ENCODE measurements at places on chromosomes 12 and 14.

DNA sequence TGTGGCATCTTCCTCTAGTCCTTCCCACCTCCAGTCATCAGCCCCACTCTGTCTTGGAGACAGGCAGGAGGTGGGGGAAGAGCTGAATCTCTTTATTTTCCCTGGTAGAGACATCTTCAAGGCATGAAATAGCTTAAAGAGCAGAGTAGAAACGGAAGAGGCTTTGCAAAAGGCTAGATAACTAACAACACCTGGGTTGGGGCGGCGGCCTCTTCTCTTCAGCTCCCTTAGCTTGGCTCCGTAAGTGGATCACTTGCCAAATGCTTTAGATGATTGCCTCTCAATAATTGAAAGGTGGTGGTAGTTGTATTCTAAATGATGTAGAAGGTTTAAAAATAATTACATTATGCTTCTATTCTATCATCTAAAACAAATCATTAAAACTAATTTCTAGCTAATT lies 36.1 kb downstream of the SSPN start:
- H3K4me1 ChIP-seq = no peaks in the 10 kb centered on the region
- H3K27me3 ChIP-seq = peaks cover 5% of the 10 kb centered on the region
- H3K4me3 ChIP-seq = no peak overlapping the region
- no peak overlapping the region for H3K27ac ChIP-seq

GRCh38 chr14:81396113-81396512 lies 4.0 kb downstream of the STON2 start:
- H3K4me3 ChIP-seq = no peak overlapping the region
- no peak for DNase-seq
- no peaks in the 10 kb centered on the region for H3K27me3 ChIP-seq
- no peaks in the 10 kb centered on the region for H3K4me1 ChIP-seq
- H3K27ac ChIP-seq = no peak overlapping the region

- no peak overlapping the region for H3K27ac ChIP-seq
- H3K36me3 ChIP-seq = no peaks in the 10 kb centered on the region
- no peaks in the 10 kb centered on the region for H3K4me1 ChIP-seq
- H3K4me3 ChIP-seq = no peak overlapping the region
Measured at GRCh38 chr12:45674181-45674977, 55.1 kb upstream of the ARID2 start.

DNA sequence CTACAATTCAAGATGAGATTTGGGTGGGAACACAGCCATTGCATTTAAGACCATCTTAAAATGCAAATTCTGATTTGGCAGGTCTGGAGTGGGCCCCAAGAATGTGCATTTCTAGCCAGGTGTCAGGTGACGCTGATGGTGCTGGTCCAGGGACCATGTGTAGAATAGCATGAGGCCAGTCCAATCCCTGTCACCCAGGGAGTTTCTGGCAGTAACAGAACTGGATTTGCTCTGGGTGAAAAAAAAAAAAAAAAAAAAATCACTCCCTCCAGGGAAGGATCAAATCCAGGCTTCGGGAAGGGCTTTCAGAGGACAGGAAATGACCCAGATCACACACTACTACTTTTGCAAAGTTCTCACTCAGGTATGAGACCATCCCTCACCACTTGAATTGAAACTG lies 213.2 kb upstream of the NOS1 start:
- H3K4me3 ChIP-seq = no peak overlapping the region
- DNase-seq = no peak
- H3K4me1 ChIP-seq = no peaks in the 10 kb centered on the region
- no peaks in the 10 kb centered on the region for H3K27me3 ChIP-seq

DNA sequence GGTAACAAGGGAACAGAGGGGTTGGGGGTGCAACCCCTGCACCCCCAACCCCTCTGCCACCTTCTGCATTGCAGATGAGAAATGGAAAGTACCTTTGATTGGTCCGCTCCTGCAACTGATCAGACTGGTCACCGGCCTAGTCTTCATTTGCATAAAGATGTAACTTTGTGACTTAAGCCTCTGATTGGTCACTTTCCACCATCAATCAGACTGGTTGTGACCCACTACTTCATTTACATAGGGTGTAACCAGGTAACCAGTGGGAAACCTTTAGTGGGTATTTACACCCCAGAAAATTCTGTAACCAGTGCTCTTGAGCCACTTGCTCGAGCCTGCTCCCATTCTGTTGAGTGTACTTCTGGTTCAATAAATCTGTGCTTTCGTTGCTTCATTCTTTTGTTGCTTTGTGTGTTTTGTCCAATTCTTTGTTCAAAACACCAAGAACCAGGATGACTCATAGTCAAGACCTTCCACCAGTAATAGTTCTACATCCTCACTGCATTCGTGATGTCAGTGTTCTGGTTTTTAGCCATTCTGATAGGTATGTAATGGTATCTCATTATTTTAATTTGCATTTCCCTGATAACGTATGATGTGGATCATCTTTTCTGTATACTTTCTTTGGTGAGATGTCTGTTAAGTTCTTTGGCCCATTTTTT lies 30.8 kb downstream of the LEMD3 start:
- H3K4me1 ChIP-seq = no peaks in the 10 kb centered on the region
- no peak overlapping the region for H3K27ac ChIP-seq
- H3K36me3 ChIP-seq = no peaks in the 10 kb centered on the region
- DNase-seq = no peak
- H3K4me3 ChIP-seq = no peak overlapping the region
- H3K27me3 ChIP-seq = no peaks in the 10 kb centered on the region

- H3K4me1 ChIP-seq = no peaks in the 10 kb centered on the region
- no peak for DNase-seq
- H3K4me3 ChIP-seq = no peak overlapping the region
- H3K36me3 ChIP-seq = no peaks in the 10 kb centered on the region
- no peaks in the 10 kb centered on the region for H3K27me3 ChIP-seq
Measured at GRCh38 chr14:39880106-39880695, 448.0 kb upstream of the FBXO33 start.

DNA sequence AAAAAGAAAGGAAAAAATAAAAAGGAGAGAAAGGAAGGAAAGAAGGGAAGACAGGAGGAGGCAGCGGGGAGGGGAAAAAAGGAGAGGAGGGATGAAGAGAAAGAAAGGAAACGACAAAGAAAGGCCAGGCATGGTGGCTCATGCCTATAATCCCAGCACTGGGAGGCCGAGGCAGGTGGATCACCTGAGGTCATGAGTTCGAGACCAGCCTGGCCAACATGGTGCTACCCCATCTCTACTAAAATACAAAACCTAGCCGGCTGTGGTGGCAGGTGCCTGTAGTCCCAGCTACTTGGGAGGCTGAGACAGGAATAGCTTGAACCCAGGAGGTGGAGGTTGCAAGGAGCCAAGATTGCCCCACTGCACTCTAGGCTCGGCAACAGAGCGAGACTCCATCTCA lies 18.4 kb downstream of the ATXN2 start:
- H3K27ac ChIP-seq = no peak overlapping the region
- H3K4me3 ChIP-seq = no peak overlapping the region
- no peaks in the 10 kb centered on the region for H3K27me3 ChIP-seq
- DNase-seq = no peak

DNA sequence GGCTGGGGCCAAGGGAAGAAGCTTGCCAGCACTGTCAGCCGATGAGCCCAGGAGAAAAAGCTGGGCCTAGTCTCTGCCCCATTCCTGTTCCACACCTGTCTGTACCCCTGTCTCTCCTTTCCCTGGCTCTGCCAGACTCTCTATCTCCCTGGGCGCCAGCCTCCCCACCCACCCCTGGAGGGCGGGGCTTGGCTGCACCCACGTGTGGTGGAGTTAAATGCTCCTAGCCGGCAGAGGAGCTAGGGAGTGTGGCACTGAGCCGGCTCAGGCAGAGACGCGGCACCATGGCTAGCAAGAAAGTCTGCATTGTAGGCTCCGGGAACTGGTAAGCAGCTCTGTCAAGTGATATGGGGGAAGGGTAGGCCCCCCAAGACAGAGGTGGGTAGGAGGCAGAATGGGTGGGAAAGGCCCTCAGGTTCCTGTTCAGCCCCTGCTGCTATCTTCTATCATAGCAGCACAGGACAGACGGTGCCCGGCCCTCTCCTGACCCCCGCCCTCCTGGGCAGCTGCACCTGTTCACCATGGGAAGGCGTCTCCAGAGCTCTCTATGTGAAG lies at the start of gene GPD1:
Gene GPD1 (plus strand): TSS at position 242 of the 555 bp plus-strand sequence. CDS start 43 bp downstream, at position 285.
- peak within 1 kb of the TSS; percentile 87 for H3K27ac ChIP-seq
- peaks cover 21% of the 10 kb centered on the region for H3K36me3 ChIP-seq
- DNase-seq = peak; percentile 95
- H3K4me1 ChIP-seq = peaks cover 53% of the 10 kb centered on the region
- H3K27me3 ChIP-seq = no peaks in the 10 kb centered on the region

- H3K27ac ChIP-seq = no peak overlapping the region
- no peaks in the 10 kb centered on the region for H3K36me3 ChIP-seq
- H3K27me3 ChIP-seq = no peaks in the 10 kb centered on the region
Measured at GRCh38 chr12:24838531-24838950, 110.4 kb downstream of the BCAT1 start.

DNA sequence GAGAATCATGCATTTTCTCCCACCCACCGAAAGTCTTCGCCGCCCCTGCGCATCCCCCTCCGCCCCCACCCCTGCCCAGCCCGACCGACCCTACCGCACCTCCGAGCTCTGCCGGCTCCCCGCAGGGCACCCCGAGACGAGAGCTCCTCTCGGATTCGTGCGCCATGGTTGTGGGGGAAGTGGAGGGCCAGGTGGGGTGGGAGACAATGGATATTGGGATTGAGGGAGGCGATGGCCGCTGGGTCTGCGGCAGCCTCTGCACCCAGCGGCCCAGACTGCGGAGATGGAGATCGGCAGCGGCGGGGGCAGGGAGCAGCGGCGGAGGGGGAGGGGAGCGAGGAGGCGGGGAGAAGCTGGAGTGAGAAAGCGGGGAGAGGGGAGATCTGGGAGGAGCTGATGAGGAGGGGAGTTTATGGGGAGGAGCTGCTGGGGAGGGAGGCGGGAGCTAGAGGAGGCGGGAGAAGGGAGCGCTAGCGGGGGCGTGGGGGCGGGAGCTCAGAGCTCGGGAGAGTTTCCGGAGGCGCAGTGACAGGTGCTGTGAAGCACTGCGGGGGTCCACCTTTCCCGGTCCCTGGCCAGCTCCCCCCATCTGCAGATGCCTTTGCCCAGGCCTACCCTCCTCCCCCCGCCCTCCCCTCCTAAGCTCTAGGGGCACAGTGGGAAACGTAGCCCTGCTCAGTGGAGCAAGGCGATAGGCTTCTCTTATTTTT lies at the start of gene SALL2:
Gene SALL2 (minus strand): TSS at position 385 of the 710 bp plus-strand sequence. CDS start 219 bp downstream, at position 166.
- H3K4me3 ChIP-seq = peak within 1 kb of the TSS; percentile 53
- peak; percentile 57 for DNase-seq
- no peaks in the 10 kb centered on the region for H3K4me1 ChIP-seq

DNA sequence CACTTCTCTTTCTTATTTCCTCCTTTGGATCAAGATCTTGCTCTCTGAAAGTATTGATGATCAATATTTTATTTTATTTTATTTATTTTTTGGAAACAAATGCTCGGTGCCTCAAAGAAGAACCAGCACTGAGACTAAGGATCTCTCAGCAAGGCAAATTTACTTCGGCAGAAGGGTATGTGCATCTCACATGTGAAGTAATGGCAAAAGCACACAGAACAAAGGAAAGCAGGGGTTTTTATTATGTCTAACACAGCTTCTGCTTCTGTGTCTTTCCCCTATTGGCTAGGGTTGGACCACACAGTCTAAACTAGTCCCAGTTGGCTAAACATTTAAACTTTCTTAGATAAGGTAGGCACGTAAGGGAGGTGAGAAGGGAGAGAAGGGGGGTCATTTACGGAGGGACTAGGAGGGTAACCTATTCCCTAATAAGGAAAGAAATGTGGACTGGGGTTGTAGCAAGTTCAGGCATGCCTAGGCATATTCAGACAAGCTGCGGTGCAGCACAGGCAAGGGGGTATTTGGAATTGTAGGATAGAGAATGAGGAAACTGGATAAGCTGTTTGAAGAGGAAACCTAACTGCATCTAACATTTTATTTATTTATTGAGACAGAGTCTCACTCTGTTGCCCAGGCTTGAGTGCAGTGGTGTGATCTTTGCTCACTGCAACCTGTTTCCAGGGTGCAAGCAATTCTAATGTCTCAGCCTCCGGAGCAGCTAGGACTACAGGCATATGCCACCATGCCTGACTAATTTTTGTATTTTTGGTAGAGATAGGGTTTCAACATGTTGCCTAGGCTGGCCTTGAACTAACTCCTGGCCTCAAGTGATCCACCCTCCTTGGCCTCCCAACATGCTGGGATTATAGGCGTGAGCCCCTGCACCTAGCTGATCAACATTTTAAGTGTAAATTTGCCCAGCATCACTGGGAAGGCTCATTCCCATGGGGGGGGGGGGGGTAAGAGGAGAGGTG lies 90.0 kb upstream of the EIF5 start:
- no peak overlapping the region for H3K4me3 ChIP-seq
- no peak for DNase-seq
- H3K36me3 ChIP-seq = no peaks in the 10 kb centered on the region

DNA sequence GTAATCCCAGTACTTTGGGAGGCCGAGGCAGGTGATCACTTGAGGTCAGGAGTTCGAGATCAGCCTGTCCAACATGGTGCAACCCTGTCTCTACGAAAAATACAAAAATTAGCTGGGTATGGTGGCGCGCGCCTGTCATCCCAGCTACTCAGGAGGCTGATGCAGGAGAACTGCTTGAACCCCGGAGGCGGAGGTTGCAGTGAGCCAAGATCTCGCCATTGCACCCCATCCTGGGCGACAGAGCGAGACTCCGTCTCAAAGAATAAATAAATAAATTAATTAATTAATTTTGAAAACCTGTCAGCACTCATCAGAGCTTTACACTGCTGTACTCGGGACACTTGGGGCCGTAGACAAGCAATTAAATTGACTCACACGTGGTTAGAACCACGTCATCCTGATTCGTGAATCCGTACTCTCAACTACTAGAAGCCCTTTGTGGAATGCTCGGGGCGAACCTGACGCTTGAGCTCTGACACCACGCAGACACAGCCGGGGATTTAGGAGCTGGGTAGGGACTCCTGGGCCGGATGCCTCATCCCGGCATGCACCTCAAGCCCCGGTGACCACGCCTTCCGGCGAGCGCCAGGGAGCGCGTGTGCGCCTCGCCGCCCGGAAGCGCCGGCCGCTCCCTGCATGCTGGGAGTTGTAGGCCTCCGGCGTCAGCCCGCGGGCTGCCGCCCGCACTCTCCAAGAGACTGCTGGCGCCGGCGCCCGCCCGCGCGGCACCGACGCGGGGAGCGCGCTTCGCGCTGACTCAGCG lies at the start of gene XPOT:
Gene XPOT (plus strand): TSS at position 686 of the 763 bp plus-strand sequence. CDS start 5,644 bp downstream, outside the sequence.
- no peaks in the 10 kb centered on the region for H3K36me3 ChIP-seq
- DNase-seq = peak; percentile 96
- H3K27ac ChIP-seq = peak within 1 kb of the TSS; percentile 90

GRCh38 chr12:40263616-40264409 lies 39.0 kb downstream of the LRRK2 start:
- H3K36me3 ChIP-seq = no peaks in the 10 kb centered on the region
- no peak overlapping the region for H3K27ac ChIP-seq
- H3K27me3 ChIP-seq = no peaks in the 10 kb centered on the region
- no peak for DNase-seq
- H3K4me1 ChIP-seq = no peaks in the 10 kb centered on the region
- H3K4me3 ChIP-seq = no peak overlapping the region

Measured in right lobe of liver (tissue), 6 donors.